ENCODE measurements at places on chromosomes 16 and 17.

DNA sequence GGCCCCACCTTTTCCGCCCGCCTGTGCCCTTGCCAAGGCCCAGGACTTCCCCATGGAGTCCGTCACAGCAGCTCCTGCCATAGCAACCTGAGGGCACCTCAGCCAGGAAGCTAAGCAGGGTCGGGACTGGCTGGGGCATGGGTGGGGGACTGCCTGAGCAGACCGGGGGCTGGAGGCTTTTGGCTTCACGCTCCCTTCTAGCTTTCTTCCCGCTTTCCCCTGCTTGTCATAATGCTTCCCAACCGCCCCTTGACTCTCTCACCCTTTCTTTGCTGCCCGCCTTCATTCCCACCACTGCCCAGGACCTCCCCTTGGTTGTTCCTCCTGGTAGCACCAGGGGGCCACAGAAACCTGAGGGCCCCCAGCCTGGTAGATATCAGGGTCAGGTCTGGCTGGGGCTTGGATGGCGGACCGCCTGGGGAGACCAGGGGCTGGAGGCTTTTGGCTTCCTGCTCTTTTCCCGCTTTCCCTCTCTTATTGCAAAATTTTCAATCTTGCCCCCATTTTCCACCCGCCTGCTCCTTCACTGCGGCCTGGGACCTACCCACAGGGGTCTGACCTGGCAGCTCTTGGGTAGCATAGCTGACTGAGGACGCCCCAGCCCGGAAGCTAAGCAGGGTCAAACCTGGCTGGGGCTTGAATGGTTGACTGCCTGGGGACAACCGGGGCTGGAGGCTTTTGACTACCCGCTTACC, 2287.7 kb downstream of the TP53TG3F start:
- no peak for DNase-seq

- DNase-seq: no peak
Measured at GRCh38 chr17:29603109-29603674, 10.3 kb downstream of the ANKRD13B start.

- no peak for DNase-seq
Measured at GRCh38 chr17:50833510-50834428, 1.6 kb upstream of the WFIKKN2 start.

DNA sequence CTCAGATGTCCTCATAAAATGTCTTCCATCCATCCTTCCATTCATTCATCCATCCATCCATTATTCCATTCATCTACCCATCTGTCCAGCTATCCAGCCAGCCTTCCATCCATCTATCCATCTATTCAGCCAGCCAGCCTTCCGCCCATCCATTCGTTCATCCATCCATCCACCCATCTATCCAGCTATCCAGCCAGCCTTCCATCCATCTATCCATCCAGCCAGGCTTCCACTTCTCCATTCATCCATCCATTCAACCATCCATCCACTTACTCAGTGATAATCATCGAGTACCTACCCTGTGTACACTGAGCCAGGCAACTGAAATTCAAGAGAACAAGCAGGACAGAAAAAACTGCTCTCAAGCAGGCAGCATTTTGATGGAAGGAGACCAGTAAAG, 4.6 kb upstream of the CCDC182 start:
- DNase-seq: no peak

DNA sequence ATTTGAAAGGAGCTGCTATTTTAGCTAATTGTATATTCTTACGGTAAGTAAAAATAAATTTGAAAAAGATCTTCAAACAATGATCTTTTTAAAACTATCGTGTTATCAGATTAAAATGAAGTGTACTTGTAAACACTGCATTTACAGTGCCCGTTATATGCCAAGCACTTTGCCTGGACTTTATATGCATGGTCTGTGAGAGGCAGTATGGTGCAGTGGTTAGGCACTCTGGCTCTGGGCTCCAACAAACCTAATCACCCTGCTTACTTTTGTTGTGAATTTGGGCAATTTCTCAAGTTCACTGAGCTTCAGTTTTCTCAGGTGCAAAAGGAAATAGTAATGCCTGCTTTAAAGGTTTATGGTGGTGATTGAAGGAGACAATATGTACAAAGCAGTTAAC, 1.4 kb downstream of the PMP22 start:
- DNase-seq: no peak

DNA sequence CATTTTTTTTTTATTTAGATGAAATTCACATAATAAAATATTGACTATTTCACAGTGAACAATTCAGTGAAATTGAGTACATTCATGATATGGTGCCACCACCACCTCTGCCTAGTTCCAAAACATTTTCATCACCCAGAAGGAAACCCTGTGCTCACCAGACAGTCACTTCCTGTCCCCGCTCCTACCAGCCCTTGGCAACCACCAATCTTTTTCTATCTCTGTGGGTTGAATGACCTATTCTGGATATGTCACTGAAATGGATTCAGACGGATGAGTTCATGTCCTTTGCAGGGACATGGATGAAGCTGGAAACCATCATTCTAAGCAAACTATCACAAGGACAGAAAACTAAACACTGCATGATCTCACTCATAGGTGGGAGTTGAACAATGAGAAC, 40.5 kb downstream of the ATP2C2 start:
- DNase-seq: no peak
